Fibroblast of villous mesenchyme (primary cell): ENCODE measurements at places on chromosomes 13 and 19.

GRCh38 chr13:59533561-59534555, 629.9 kb downstream of the DIAPH3 start:
- no peak for DNase-seq

GRCh38 chr13:74889321-74889720, 592.6 kb downstream of the TBC1D4 start:
- DNase-seq, result peak; percentile 14

DNA sequence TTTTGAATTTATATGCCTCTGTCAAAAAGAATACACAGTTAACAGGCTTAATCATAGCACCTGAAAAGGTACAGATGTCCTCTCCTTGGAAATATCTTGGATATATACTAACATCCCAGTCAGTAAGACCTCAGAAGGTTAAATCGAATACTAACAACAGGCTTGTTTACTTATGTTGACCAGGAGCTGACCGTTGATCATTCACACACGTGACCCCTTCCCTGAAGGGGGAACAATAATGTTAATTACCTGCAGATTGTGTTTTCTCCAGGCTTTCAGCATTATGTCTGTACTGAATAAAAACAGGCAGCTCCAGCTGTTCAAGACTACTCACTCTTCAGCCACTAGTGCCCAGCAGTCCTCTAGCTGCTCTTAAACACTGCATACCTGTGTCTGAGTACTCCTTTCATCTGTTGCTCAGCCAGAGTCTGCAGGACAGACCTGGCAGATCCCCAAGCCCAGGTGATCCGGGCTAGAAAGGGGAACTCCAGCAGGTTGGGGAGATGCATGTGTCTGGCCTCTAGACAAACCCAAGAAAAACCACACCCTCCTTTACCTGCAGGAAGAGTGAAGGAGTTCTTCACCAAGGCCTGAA, 163.9 kb downstream of the RNF17 start:
- DNase-seq, result no peak

- peak; percentile 83 for DNase-seq
These were observed 17.8 kb upstream of the ADGRE5 start for GRCh38 chr19:14363183-14364097.
